ENCODE measurements at places on chromosomes 5 and 9.

- DNase-seq: no peak
Observed at GRCh38 chr5:138463419-138464007, 1.8 kb upstream of the EGR1 start.

DNA sequence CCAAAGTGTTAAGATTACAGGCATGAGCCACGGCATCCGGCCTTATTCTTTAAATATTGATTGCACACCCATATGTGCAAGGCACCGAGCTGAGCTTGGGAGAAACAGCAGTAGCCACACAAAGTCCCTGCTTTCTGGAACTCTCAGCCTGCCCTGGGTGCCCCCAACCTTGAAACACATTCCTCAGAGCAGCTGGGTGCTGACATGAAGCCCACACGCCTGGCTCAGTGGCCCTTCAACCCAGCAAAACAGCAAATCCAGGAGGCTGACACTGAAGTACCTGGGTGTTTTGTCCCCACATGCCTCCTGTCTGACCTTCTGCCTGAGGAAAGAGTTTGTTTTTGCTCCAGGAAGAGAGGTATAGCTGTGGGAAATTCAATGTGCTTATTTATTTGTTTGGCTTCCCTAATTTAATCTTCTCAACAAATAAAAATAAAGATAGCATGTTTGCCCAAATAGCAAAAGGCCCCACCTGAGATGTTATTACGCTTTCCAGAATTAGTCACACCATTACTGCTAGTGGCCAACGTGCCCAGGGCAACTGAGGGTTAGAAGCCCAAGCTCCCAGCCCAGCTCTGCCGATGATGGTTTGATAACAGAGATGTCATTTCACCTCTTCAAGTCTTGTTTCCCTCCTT lies 13.4 kb upstream of the TCOF1 start:
- no peak for DNase-seq

- DNase-seq: peak; percentile 52
Observed at GRCh38 chr5:59328709-59329296, 564.7 kb downstream of the PDE4D start.

GRCh38 chr5:160957312-160957861 lies 105.4 kb upstream of the ATP10B start:
- no peak for DNase-seq

GRCh38 chr5:160167624-160168165 lies 48.4 kb upstream of the PWWP2A start:
- DNase-seq: no peak

GRCh38 chr9:102631559-102631958 lies 363.6 kb upstream of the CYLC2 start:
- peak; percentile 26 for DNase-seq

GRCh38 chr9:14584571-14584970 lies 108.7 kb downstream of the ZDHHC21 start:
- DNase-seq: no peak

- DNase-seq: no peak
Observed at GRCh38 chr9:127323393-127323792, 58.8 kb downstream of the GARNL3 start.

- peak; percentile 60 for DNase-seq
Observed at GRCh38 chr9:124218438-124218982, 39.2 kb upstream of the NEK6 start.

DNA sequence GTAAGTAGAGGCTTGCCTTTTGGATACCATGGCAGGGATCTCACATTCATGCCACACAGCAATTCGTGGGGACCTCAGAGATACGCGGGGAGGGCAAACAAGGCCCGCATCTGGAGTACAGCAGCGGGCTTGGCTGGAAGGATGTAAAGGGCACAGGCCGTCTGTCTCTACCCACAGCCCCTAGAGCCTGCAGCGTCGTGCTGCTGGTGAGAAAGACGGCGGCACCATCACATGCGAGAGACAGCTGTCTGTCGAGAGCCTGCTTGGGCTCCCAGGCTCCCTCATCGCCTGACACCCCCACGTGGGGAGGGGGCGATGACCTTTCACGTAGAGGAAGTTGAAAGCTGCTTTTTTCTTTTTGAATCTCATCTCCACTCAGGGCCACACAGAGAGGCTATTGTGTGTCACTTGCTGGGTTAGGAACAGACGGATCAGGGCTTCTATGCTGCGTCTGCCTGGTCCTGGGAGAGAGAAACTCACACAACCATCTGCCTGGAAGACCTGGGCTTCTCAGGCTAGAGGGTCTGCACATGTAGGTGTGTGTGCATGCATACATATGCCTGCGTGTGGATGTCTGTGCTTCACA lies 134.6 kb upstream of the PPP1R26 start:
- no peak for DNase-seq

- DNase-seq: no peak
Observed at GRCh38 chr5:133928587-133929393, 39.6 kb downstream of the C5orf15 start.

GRCh38 chr5:157449011-157449723 lies 10.8 kb upstream of the NIPAL4 start:
- DNase-seq: no peak

DNA sequence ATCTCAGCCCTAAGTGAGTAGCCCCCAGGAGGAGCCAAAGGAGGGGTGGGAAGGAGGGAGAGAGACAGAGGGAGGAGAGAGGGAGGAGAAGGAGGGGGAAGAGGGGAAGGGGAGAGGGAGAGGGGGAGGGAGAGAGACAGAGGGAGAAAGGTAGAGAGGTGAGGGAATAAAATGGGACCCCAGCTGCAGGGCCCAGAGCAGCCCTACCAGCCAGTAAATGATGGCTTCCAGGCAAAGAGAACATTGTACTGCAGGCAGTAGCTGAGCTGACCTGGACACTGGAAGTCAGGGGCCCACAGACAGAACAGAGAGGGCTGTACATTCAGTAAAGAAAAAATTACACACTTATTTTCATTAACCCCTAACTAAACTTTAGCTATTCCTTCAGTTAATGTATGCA lies 57.8 kb upstream of the GNE start:
- no peak for DNase-seq

- DNase-seq: no peak
Observed at GRCh38 chr5:130616161-130616560, 548.9 kb downstream of the HINT1 start.

- no peak for DNase-seq
Observed at GRCh38 chr5:159005062-159005461, 94.7 kb downstream of the EBF1 start.

GRCh38 chr9:124784509-124784908 lies 7.6 kb downstream of the OLFML2A start:
- DNase-seq: no peak

DNA sequence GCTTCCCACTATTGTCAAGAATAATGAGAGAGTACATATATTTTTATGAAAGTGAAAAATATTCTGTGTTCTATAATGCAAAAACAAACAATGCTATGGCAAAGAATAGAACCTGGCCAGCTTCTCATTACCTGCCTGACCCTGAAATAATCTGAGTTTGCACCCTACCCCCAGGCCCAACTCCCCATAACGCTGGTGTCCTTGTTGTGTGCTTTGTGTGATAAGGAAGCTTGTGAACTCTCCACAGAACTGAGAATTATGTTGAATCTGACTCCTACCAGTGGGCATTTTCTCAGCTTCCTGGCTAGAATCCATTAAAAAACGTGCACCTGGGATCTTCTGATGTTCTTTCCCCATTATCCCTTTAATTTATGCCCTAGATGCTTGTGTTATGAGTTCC lies 178.0 kb upstream of the GNA14 start:
- no peak for DNase-seq

DNA sequence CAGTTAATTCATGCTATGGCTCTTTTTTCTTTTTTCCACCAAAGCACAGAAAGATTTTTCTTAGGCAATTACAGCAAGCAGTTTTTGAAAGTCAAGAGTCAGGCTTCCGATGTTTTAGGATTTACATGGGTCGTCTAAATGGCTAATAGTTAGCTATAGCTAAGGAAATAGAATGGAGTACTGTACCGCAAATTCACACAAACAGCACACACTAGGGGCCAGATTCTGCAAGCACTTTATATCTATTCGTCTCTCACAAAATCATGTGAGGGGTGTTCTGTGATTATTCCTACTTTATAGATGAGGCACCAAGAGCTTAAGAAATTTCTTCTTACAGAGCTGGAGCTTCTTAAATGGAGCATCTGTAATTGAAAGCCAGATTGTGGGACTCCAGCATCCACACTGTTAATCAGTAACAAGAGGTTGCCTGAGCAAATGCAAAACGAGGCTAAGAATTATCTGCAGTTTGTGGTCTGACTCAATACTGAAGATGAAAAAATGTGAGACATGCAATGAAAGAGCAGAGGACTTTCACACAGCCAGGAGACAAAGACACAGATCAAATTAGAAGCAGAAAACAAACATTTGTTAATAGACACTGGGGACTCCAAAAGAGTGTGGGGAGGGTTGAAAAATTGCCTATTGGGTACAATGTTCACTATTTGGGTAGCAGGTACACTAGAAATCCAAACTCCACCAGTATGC lies 62.7 kb upstream of the CTXN3 start:
- no peak for DNase-seq

DNA sequence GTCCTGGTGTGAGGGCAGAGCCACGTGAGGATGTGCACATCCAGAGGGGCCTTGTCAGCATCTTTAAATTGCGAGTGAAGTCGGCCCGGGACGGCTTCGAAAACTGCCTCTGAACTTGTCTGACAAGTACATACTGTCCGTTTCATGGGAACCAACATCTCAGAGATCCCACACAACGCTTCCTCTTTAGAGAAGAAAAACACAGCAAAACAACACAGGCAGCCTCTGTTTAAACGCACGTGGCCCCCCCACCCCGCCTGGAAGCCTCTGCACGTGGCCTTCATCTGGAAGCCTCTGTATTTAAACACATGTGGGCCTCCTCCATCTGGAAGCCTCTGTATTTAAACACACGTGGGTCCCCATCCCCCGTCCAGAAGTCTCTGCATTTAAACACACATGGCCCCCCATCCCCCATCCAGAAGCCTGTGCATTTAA lies 29.2 kb downstream of the CEP72 start:
- DNase-seq: no peak

- no peak for DNase-seq
Observed at GRCh38 chr5:134845335-134845851, 375 bp upstream of the C5orf24 start.

- DNase-seq: no peak
Observed at GRCh38 chr9:123631862-123632261, 275.9 kb downstream of the CRB2 start.

- no peak for DNase-seq
Observed at GRCh38 chr9:111016426-111017045, 21.7 kb downstream of the LPAR1 start.

DNA sequence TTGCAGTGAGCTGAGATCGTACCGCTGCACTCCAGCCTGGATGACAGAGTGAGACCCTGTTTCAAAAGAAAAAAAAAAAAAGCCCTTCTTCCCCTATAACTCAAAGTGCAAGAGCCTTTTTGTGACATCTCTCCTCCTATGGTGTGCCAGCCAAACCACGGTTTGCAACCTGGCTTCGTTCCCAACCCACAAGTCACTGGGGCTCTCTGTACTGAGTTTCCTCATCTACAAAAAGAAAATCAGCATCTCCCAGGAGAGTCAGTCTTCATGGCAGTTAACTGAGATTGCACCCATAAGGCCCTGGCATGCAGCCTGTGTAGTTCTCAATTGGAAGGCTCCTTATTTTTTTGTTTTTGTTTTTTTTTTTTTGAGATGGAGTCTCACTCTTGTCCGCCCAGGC lies 14.8 kb downstream of the ODF2 start:
- DNase-seq: peak; percentile 68

DNA sequence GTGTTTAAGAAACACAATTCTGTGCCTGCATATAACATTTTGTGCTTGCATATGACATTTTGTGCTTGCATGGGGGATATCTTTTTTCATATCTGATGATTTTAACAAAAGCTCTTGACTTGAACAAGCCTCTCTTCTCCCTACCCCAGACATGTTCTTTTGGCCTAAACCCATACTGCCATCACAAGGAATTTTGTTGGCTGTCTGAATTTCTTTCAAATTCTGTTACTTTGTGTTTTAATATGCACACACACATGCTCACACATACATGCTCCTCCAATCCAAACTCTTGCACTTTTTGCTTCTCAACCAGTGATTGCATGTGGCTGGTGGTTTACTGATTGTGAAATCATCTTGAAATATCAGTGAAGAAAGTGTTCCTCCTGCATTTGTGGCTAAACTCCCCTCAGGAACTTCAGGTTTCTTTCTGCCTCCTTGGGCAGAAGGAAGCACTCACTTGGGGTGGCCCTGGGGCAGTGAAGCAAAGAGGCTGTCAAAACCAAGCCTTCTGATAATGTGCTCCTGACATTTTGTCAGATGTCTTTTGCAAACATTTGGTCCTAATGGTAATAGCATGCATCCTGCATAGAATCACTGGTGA lies 377.2 kb upstream of the KLF4 start:
- DNase-seq: no peak

DNA sequence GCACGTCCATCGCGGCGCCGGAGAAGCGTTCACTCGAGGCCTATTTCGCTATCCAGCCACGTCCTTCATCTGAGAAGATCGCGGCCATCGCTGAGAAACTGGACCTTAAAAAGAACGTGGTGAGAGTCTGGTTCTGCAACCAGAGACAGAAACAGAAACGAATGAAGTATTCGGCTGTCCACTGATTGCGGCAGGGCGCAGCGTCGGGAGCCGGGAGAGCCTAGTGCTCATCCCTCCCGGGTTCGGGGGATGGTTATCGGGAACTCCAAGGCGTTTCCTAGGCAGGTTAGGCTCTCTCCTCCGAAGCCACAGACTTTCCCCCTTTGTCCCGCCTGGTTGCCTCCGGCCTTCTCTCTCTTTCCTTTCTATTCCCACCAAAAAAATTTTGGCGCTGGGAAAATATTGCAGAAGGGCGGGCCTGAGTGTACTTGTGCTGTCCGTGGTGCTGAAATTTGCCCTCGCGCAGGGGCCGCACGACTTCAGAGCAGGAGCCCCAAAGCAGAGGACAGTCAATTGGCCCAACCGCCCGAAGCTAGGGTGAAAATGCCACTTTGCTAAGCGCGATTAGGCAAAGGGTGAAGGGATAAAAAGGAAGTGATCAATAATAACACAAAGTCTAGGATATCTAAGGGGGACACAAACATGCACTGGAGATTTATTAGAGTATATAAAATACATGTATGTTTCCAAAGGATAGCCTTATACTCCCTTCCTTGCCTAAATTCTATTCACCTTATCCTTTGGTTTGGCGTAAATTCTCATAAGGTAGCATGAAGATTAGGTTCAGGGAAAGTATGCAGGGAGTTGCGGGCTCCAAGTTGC lies 1.8 kb downstream of the POU4F3 start:
- peak; percentile 26 for DNase-seq

- no peak for DNase-seq
Observed at GRCh38 chr5:179268966-179269693, 76.1 kb downstream of the ADAMTS2 start.

DNA sequence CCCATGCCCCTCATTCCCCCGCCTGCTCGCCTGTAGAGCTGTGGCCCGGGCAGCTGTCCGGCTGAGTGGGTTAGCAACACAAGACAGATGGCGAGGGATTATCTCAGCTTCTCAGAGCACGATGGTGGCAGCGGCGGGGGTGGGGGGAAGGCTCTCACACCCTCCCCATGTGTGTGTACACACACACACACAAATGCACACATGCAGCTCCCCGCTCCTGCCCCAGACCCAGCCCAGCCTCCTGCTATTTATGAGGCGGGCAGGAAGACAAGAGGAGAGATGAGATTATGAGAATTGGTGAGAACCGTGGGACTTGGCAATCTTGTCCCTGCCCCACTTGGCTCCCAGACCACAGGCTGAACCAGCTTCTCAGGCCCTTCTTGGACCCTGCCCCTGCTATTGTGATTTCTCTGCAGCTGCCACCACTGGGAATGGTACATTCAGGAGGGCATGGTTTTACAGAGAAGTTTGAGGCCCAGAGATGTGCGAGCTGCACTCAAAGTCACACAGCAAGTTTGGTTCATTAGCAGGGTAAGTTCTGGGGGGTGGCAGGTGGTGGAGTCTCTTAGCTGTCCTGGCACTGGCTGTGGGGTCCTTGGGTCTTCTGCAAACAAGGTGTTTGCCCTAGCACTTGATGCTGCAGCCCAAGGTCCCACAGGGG lies 51.0 kb upstream of the PSD2 start:
- DNase-seq: no peak

All from H4 (cell line).